ENCODE measurements at places on chromosomes 1 and 21. TPM values are rescaled to one million over a fixed set of nuclear protein-coding genes. Genes with fewer than 3 reads are reported as not detected.

The FUCA1 gene
- 17.6 TPM for total RNA-seq

The SFT2D2 gene
- total RNA-seq: 56.6 TPM

The CTSE gene
- not detected for total RNA-seq

DNA sequence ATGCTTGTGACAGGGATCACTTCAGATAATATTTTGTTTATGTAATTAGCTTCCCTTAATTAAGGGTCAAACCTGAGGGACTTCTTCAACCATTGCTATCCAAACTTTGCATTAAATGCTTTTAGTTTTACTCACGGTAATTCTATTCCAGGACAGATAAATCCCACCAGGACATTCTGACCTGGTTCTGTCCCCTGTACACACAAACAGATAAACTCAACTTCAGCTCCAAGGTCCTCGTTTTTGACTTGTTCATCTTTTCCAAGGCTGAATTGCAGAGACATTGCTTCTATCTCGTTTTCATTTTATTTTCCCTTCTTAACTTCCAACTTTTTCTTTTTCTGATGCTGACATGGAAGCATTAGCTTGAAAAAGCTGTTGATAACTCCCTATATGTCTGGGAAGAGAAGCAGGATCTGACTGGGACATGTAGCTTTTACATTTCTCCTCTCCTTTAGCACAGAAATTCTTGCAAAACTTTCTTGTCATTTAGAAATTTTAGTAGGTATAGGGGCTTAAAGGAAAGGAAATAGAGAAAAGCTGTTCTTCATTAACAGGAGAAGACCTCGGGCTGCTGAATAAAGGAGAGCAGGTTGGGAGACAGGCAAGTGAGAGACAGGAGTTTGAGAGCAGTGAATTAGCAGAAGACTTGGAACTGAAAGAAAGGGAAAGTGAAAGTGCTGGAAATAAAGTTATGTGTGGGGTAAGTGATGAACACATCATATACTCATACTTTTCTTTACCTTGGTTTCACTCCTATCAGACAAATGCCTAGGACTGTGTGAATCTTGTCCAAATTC, 231.7 kb upstream of the B3GALT2 start:
- peaks cover 12% of the 10 kb centered on the region for H3K4me1 ChIP-seq
- no peak for DNase-seq
- H3K36me3 ChIP-seq: no peaks in the 10 kb centered on the region
- H3K27ac ChIP-seq: no peak overlapping the region
- peak overlapping the region; percentile 33 for H3K4me3 ChIP-seq
- no peaks in the 10 kb centered on the region for H3K27me3 ChIP-seq

DNA sequence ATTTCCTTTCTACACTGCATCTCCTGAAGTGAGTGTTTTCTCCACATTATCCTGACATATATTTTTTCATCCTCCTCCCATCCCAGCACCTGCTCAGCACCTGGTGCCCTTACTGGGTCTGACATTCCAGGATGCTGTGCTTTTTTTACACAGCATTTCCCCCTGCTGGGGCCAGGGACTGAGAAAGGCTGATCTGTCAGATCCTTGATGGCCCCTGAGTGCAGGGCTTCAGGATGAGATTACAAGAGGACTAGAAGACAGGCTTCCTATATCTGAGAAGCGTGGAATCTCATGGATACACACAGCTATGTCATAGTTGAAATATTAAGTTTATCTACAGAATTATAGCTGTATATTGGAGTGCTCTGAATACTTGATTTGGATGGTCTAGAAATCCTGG, 24.4 kb downstream of the RCAN1 start:
- DNase-seq: no peak
- peaks cover 29% of the 10 kb centered on the region for H3K4me1 ChIP-seq
- no peaks in the 10 kb centered on the region for H3K27me3 ChIP-seq
- H3K4me3 ChIP-seq: no peak overlapping the region
- no peaks in the 10 kb centered on the region for H3K36me3 ChIP-seq

- peaks cover 24% of the 10 kb centered on the region for H3K4me1 ChIP-seq
- no peaks in the 10 kb centered on the region for H3K27me3 ChIP-seq
- H3K36me3 ChIP-seq: no peaks in the 10 kb centered on the region
- H3K4me3 ChIP-seq: peak within 1 kb of the TSS; percentile 96
Measured at GRCh38 chr1:211830328-211831142, at the start of gene LPGAT1. Gene LPGAT1 (minus strand): TSS chr1:211830763. CDS start chr1:211829296, 1,467 bp downstream.

The SH2D1B gene
- total RNA-seq: not detected

The USF1 gene
- total RNA-seq: 35.0 TPM

GRCh38 chr1:66981679-66982078, 56.9 kb downstream of the MIER1 start:
- no peak for DNase-seq
- H3K36me3 ChIP-seq: peaks cover 79% of the 10 kb centered on the region
- H3K27me3 ChIP-seq: no peaks in the 10 kb centered on the region
- H3K4me3 ChIP-seq: peak overlapping the region; percentile 21

GRCh38 chr21:36030581-36031189, 29.6 kb downstream of the SETD4 start:
- peak; percentile 37 for DNase-seq
- H3K27me3 ChIP-seq: no peaks in the 10 kb centered on the region
- H3K4me3 ChIP-seq: no peak overlapping the region

DNA sequence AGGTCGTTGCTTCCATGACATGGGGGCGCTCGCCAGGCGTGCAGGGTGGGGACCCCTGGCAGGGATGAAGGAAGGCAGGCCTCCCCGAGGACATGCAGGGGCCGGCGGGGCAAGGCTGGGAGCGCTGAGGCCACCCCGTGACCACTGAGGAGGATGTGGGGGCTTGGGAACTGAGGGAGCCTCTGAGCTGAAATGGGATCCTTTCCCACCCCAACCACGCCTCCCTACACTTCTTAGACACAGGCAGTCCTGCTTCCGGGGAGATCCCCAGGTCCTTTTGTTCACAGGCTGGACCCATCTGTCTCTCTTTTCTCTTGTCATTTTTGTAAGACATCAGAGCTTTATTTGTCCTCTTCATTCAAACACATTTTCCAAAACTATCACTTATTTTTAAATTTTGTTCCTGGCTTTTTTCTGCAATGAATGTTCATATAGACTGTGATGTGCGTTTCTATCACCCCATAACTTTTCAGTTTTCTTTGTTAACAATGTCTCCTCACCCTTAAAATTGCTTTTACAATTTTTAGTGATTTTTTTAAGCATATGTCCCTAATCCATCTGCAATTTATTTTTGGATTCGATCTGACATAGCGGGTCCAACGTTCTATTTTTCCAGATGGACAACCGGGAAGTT, 156.7 kb upstream of the BACE2 start:
- H3K36me3 ChIP-seq: no peaks in the 10 kb centered on the region
- no peaks in the 10 kb centered on the region for H3K27me3 ChIP-seq
- H3K4me1 ChIP-seq: no peaks in the 10 kb centered on the region
- DNase-seq: no peak
- no peak overlapping the region for H3K27ac ChIP-seq

DNA sequence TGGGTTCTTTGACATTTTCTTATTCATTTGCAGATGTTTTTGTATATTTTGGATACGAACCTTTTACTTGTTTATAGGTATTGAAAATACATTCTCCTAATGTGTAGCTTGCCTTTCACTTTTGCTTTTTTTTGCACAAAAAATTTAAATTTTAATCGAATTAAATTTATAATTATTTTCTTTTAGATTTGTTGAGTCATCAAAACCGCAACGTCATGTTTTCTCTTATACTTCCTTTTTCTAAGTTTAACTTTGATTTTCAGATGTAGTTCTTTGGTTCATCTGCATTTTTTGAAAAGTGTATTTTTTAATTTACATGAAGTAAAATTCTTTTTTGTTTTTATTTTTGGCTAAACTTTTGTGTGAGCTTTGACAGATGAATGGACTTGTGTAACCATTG, 243.7 kb upstream of the DPYD start:
- no peaks in the 10 kb centered on the region for H3K4me1 ChIP-seq
- DNase-seq: no peak
- no peaks in the 10 kb centered on the region for H3K36me3 ChIP-seq
- H3K27me3 ChIP-seq: no peaks in the 10 kb centered on the region

DNA sequence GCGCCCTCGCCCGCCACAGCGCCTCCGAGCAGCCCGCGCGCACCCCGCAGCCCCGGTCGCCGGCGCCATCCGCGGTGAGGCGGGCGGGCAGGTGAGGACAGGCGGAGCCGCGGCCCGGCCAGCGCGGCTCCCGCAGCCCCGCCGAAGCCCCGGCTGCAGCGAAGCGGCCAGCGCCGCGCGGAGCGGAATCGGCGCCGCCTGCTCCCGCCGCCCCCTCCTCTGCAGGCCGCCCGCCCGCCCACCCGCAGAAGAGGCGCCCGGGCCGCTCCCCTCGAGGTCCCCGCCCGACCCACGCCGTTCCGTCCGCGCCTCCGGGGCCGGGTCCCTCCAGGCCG, 1.3 kb downstream of the PRDM16 start:
- no peak overlapping the region for H3K27ac ChIP-seq
- H3K27me3 ChIP-seq: peaks cover 95% of the 10 kb centered on the region
- H3K36me3 ChIP-seq: no peaks in the 10 kb centered on the region
- peak overlapping the region; percentile 58 for H3K4me3 ChIP-seq

DNA sequence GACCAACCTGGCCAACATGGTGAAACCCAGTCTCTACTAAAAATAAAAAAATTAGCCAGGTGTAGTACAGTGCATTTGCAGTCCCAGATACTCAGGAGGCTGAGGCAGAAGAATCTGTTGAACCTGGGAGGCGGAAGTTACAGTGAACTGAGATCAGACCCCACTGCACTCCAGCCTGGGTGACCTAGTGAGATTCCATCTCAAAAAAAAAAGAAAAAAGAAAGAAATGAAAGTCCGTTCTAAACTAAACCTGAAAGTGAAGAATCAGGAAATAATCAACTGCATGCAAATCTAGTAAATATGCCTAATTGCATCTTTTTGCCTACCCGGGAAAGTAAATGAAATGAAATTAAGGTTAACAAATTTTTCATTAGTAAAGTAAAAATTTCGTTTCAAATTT, 99.6 kb downstream of the ZZZ3 start:
- H3K4me3 ChIP-seq: no peak overlapping the region
- H3K36me3 ChIP-seq: peaks cover 41% of the 10 kb centered on the region
- H3K27me3 ChIP-seq: no peaks in the 10 kb centered on the region
- H3K27ac ChIP-seq: no peak overlapping the region
- DNase-seq: no peak

The C4BPB gene
- not detected for total RNA-seq

DNA sequence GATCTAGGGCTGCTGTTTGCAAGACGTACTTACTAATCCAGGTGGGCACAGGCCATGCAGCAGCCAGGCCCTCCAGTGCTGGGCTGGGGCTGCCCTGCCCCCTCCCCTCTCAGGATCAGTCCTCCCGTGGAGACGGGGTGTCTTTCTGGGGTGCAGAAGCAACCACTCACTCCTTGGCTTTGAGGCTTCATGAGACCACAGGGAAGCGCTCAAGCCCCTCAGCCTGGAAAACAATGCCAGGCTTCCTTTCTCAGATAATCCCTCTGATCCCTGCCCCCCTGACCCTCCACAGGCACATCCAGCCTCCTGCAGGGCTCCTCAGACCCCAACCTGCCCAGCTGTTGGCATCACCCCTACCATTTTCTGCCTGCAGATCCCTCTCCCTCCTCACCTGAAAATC, 13.9 kb upstream of the C2CD2 start:
- no peak for DNase-seq
- no peaks in the 10 kb centered on the region for H3K36me3 ChIP-seq
- H3K27ac ChIP-seq: no peak overlapping the region
- H3K27me3 ChIP-seq: no peaks in the 10 kb centered on the region
- H3K4me1 ChIP-seq: peaks cover 4% of the 10 kb centered on the region

DNA sequence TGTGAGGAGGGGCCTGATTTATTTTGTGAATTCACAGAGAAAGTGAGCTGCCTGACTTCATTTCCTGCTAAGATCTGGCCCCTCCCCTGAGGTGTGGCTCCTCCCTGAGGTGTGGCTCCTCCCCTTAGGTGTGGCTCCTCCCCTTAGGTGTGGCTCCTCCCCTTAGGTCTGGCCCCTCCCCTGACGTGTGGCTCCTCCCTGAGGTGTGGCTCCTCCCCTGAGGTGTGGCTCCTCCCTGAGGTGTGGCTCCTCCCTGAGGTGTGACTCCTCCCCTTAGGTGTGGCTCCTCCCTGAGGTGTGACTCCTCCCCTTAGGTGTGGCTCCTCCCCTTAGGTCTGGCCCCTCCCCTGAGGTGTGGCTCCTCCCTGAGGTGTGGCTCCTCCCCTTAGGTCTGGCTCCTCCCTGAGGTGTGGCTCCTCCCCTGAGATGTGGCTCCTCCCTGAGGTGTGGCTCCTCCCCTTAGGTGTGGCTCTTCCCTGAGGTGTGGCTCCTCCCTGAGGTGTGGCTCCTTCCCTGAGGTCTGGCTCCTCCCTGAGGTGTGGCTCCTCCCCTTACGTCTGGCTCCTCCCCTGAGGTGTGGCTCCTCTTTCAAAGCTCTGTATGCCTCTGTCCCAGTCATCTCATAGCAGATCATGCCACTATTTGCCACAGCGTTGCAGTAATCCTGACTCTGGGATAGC, 26.9 kb upstream of the LRRC3 start:
- H3K27ac ChIP-seq: no peak overlapping the region
- H3K36me3 ChIP-seq: no peaks in the 10 kb centered on the region
- peaks cover 38% of the 10 kb centered on the region for H3K27me3 ChIP-seq

DNA sequence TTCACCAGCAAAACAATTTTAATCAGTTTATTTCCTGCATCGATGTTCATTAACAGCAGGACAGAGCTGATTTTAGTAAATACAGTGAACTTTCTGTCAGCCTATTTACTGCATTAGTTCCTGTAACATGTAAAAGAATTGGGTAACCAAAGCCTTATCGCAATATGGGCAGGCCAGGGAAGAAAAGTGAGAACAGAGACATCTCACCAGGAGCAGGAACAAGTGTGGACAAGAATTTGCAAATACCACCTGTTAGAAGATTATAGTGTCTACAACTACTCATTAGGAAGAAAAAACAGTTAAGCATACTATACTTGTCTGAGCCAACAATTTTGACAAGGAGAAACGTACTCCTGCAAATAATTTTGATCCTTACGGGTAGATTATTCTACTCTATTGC, 1293.9 kb downstream of the PLA2G4A start:
- no peak for DNase-seq
- no peaks in the 10 kb centered on the region for H3K36me3 ChIP-seq
- no peaks in the 10 kb centered on the region for H3K27me3 ChIP-seq
- H3K4me1 ChIP-seq: no peaks in the 10 kb centered on the region
- no peak overlapping the region for H3K4me3 ChIP-seq
- no peak overlapping the region for H3K27ac ChIP-seq

DNA sequence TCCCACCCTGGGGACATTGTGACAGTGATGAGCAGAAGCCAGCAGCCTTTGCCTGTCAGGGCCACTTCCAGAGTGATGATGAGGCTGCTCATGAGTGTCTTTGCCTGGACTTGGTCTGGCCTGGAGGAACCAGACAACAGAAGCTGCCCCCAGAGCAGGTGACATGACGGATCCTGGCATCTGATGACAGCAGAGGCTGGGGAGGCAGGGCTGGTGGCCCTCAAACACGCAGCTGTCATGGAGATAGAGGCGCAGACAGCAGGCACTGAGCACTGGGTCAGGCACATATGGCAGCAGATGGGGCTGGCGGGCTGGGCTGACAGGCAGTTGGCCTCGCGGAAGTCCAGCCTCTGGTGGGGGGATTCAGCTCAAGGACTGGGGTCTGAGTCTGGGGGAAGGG, 66.4 kb upstream of the STUM start:
- H3K36me3 ChIP-seq: no peaks in the 10 kb centered on the region
- H3K4me3 ChIP-seq: no peak overlapping the region
- peaks cover 27% of the 10 kb centered on the region for H3K27me3 ChIP-seq
- H3K27ac ChIP-seq: no peak overlapping the region
- no peaks in the 10 kb centered on the region for H3K4me1 ChIP-seq

GRCh38 chr1:240794046-240794843, 182.3 kb upstream of the GREM2 start:
- no peak overlapping the region for H3K27ac ChIP-seq
- no peaks in the 10 kb centered on the region for H3K27me3 ChIP-seq
- DNase-seq: no peak
- no peaks in the 10 kb centered on the region for H3K4me1 ChIP-seq

Data from suprapubic skin (tissue), 4 donors.